ENCODE measurements at places on chromosomes 4 and X.

- DNase-seq: peak; percentile 39
These were observed 11.9 kb upstream of the NDUFC1 start for GRCh38 chr4:139314047-139314800.

- DNase-seq: no peak
These were observed 14.9 kb downstream of the TIFA start for GRCh38 chr4:112270640-112271421.

DNA sequence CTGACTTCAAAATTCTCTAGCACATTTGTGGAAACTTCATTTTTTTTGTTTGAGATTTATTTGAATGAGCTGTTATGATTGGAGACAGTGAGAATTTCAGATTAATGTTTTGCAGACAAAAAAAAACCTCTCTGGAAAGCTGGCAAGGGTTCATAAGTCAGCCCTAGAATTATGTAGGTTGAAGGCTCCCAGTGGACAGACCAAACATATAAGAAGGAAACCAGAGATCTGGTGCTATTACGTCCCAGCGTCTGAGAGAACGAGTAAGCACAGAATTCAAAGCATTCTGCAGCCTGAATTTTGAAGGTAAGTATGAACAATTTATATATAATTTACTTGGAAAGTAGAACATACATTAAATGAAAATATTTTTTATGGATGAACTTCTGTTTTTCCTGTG is at the start of gene AGTR2:
TSS of gene AGTR2 (plus strand) at position 234 of the 400 bp plus-strand sequence. CDS start 1,537 bp downstream, outside the sequence.
- no peak for DNase-seq

- no peak for DNase-seq
These were observed 5.7 kb downstream of the NSG1 start for GRCh38 chr4:4392501-4393183.
